ENCODE measurements at places on chromosomes 13 and 19. TPM values are rescaled to one million over a fixed set of nuclear protein-coding genes. Genes with fewer than 3 reads are reported as not detected.

The ZNF177 gene
- 8.0 TPM for total RNA-seq

The FGF22 gene
- total RNA-seq: 0.84 TPM

The ACP7 gene
- not detected for total RNA-seq

The SCEL gene
- total RNA-seq: not detected

The GRIK5 gene
- total RNA-seq: 3.8 TPM

The RYR1 gene
- 1.5 TPM for total RNA-seq

The IFNL1 gene
- not detected for total RNA-seq

The PGLYRP2 gene
- not detected for total RNA-seq

The ADM5 gene
- total RNA-seq: 11.8 TPM

The PSPN gene
- total RNA-seq: 4.4 TPM

The NLRP9 gene
- total RNA-seq: not detected

The ZNF729 gene
- not detected for total RNA-seq

The FSD1 gene
- 53.5 TPM for total RNA-seq

- DNase-seq: no peak
Measured at GRCh38 chr19:2326699-2327360, 1.6 kb downstream of the LSM7 start.

DNA sequence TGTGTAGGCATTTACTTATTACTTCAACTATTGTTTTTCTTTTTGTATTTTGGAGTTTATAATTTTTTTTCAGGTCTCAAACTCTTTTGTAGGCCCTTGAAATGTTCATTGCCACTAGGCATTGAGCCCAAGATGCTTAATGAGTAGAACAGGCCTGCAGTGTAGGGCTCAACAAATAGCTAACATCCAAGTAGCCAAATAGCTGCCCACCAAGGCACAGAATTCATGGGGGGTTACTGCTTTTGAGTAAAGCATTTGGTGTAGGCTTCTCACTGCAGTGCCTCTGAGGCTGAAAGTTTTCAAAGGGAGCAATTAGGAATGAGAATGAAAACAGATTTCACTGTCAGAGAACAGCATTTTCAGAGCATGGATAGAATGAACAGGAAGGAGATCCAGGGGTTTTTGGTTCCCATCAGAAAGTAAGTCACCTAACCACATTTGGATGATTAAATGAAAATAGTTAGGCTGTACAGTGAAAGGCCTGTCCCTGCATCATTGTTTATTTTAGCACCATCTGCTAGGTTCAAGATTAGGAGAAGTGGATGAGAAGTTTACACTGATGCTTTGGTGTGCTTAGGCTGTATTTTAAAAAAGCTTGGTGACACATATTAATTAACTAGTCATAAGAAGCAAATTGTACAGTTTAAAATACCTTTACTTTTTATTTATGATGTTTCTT lies 61.0 kb downstream of the EDNRB start:
- DNase-seq: no peak

DNA sequence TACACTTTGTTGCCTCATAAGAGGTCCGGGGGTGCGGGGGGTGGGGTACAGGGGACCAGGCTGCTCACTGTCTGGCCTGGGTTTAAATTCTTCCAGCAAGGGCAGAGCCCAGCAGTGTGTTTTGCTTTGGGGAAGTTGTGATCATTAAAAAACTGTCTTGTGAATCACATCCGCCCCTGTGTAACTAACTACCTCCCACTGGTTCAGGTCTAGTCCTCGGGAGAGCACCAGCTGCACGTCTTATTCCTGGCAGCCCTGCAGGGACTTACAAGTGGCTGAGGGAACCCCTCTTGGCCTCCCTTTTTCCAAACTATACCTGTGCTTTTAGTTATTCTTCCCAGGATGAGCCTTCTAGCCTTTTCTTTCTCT lies 127.5 kb downstream of the SIPA1L3 start:
- DNase-seq: no peak

DNA sequence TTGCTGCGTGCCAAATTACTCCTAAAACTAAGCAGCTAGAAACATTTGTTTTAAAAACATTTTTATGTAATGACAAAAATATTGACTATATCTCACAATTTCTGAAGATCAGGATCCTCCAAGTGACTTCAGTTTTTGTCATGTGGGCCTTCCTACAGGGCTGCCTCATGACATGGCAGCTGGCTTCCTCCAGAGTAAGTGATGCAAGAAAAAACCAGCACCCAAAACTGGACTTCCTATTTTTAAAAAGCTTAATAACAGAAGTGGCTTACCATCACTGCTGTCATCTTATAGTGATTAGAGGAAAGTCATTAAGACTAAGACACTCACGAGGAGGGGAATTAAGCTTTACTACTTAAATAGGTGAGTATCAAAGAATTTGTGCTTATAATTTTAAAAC lies 681.7 kb downstream of the PCDH17 start:
- no peak for DNase-seq

GRCh38 chr19:54211235-54211634 lies 10.6 kb downstream of the RPS9 start:
- DNase-seq: no peak

GRCh38 chr19:13309864-13310263 lies 159.7 kb downstream of the IER2 start:
- no peak for DNase-seq

DNA sequence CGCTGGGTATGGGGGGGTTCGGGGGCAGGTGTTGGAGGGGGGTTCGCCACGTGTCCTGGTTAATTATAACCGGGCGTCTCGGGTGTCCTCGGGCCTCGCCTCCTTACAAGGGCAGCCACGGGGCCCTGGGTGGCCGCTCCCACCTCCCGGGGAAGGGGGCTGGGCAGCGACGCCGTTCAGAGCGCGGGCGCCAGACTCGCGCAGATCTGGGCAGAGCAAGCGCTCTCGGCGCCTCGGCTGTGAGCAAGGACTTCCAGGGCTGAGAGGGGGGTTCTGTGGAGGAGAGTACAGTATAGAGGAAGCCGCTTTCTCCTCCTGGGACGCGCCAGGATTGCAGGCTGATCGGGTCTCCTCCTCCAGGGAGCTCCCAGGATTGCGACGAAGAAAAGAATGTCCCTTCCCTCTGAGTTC lies 1.0 kb upstream of the CKM start:
- no peak for DNase-seq

DNA sequence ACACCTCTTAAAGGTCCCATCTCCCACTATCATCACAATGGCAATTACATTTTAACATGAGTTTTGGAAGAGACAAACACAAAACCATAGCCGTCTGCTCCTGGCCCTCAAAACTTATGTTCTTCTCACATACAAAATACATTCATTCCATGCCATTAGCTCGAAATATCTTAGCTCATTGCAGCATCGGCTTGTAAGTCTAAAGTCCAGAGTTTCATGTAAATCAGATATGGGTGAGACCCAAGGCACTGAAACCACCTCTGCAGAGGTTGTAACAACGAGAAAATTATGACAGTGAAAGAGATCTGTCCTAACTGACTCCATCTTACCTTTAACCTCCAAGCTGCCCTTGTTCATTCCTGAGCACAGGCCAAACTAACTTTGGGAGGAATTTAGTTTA lies 635.0 kb upstream of the SPRY2 start:
- DNase-seq: no peak

DNA sequence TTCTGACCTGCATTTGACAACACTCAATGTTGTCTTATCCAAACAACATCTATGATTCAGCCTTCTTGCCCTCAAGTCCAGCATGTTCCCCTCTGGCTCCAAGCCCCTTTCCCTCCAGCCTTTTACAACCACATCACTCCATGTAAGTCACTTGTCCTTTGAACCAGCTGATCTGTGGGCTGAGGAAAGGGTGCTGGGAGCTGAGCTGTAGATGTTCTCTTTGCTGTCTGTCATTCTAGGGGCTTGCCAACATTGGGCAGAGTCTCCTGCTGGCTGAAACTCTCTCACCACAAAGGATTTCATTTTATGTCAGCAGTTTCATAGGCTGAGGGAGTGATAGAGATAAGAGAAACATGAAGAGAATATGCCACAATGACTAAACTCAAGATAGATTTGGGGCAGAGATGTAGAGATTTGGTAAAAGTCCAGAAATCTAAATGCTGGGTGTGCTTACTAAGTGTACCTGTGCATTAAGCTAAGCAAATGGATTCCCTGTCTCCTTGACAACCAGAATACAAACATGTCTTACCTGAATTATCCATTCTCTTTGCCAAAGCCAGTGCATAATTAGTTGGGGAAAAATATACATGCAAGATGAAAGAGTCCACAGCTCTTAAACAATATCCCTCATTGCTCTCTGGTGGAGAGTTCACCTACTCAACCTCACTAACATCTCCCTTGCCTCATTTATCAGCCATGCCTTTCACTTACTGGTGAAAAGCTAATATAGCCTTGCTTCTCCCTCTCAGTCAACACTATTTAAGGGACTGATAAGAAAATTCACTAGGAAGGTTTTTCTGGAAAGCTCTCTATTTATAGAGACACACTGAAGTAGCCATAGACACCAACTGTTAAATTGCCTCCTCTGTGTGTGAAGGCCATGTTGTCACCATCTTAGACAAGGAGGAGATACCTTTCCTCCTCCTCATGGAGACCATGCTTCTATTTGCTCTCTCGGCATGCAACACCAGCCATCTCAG lies 175.5 kb upstream of the SERP2 start:
- no peak for DNase-seq

DNA sequence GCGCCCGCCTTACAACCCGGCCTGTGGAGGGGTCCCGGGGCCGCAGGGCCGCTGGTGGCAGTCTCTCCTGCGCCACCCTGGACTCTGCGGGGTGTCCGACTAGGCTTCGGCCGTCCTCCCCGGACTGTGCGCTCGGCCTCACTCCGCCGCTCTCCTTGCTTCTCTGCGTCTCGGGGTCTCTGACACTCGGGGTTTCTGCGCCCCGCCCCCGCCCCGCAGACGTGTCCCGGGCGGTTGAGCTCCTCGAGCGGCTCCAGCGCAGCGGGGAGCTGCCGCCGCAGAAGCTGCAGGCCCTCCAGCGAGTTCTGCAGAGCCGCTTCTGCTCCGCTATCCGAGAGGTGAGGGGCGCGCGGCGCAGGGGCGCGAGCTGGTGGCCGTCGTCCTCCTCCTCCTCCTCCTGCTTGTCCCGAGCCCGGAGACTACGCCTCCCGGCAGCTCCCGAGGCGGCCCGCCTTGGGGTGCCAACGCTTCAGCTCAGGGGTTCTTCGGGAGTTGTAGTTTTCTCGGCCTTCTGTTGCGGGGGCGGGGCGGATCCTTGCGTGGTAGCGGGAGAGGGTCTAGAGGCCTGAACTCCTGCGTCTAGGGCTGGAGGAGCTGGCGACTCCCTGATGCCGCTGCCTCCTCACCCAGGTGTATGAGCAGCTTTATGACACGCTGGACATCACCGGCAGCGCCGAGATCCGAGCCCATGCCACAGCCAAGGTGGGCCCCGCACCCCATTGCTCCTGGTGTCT lies 627 bp downstream of the LIN7B start:
- peak; percentile 57 for DNase-seq

DNA sequence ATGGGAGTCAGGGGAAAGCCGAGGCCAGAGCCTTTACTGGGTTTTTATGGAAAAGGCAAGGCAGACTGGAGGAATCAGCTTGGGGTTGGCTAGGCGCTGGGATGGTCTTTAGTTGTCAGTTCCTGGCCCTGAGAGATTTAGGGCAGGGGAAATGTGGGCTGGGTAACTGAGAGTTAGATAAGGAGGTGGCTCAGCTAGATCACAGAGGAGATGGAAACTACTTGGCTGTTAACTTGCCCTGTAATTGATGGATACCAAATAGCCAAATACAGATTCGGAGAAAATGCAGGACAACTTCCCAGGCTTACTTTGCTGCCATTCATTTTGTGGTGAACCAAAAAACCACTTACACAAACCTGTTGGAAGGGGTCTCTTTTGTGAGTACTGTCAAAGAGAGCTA lies 54.0 kb downstream of the LRCH1 start:
- no peak for DNase-seq

DNA sequence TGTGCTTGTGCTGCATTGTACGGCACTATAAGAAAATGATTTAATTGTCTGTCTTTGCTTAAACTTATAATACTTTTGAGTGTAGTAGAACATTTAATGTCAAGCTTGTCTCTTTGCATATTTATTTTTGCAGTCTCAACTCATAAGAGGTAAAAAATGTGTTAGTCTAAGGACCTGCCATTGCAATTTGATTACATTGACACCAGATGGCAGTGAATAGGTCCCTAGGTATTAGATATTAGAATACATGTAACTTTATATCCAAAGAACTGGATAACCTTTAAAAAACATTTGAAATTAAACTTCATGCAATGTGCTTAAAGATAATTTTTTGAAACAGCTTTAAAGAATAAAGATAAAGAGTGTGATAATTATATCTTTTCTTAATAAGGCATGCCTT lies 1421.3 kb downstream of the OLFM4 start:
- no peak for DNase-seq

DNA sequence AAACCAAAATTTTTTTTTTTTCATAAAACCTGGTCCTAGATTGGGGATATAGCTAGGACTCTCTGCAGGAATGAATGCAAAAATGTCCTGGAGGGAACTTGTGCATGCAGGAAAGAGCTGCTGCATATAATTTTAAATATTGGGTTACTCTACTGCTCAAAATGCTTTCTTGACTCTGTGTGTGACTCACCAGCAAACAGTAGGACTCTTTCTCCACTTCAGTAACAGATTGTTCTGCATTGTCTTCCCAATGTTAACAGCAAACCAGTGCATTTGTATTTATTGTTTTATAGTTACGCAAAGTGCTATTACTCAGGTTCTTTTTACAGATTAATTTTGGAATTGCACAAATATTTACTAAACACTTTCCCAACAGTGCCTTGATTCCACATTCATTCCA lies 163.7 kb upstream of the KL start:
- no peak for DNase-seq

DNA sequence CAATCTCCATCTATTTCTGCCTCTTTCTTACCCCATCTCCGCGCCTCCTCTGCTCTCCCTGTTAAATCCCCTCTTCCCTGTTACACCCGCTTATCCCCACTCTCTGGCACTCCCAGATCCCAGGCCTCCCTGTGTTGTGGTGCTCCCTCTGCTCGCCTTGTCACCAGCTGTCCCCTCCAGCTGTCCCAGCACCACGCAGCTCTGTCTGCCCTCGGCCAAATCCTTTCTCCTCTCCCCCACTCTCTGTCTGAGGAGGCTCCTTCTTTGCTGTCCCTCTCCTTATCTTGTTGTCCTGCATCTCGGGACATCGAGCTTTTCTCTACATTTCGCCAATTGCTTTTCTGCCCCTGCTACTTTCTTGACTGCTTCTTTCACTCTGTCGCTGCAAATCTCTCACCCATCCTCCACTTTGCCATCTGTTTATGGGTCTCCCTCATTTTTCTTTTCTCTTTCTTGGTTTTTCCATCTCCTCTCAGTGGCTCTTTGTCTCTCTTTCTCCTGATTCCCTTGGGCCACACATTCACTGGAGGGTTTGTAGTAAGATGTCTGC lies 941 bp downstream of the ZNF160 start:
- DNase-seq: no peak

- DNase-seq: no peak
Measured at GRCh38 chr13:31261241-31261640, 61.5 kb downstream of the B3GLCT start.

DNA sequence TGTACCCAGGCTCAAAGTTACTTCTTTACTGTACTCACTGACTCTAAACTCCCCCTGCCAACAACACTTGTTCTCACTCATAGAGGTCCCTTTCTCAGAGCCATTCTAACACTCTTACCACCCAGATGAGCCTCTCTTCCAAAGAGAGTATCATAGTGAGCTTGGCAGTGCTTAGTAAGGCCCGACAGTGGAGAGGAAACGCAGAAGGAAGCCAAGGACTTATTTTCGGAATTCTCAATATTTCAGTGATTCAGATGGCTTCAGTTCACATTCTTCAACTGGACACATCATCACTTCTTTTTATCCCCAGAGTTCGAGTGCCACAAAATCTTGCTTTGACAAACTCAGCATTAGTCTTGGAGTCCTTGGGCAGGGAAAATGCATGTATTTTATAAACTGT lies 285.9 kb downstream of the DNAJC15 start:
- DNase-seq: no peak

GRCh38 chr13:99255271-99255670 lies 2.9 kb downstream of the GPR18 start:
- DNase-seq: no peak

- no peak for DNase-seq
Measured at GRCh38 chr19:16836115-16837034, 7.2 kb downstream of the SIN3B start.
